ENCODE measurements at places on chromosomes 2 and 18. TPM values are rescaled to one million over a fixed set of nuclear protein-coding genes. Genes with fewer than 3 reads are reported as not detected.

The KCNE4 gene
- polyA plus RNA-seq, result 0.24 TPM

The RAMP1 gene
- 4.0 TPM for polyA plus RNA-seq

The ABCG8 gene
- not detected for polyA plus RNA-seq

The CCBE1 gene
- 0.34 TPM for polyA plus RNA-seq

The LRRC30 gene
- polyA plus RNA-seq, result not detected

The FASTKD2 gene
- polyA plus RNA-seq, result 7.3 TPM

The CXCR1 gene
- 0.08 TPM for polyA plus RNA-seq

The FLACC1 gene
- 0.59 TPM for polyA plus RNA-seq

The ARHGAP28 gene
- 0.69 TPM for polyA plus RNA-seq

The KLHL29 gene
- polyA plus RNA-seq, result 2.1 TPM

The ASIC4 gene
- polyA plus RNA-seq, result 0.02 TPM
